Stimulated activated naive CD8-positive, alpha-beta T cell treated with anti-CD3 and anti-CD28 coated beads, Interleukin-15, Interleukin-2, amounts not matched to agents 100 U/mL and 50 U/mL, for 24 hours (primary cell): ENCODE measurements at places on chromosomes 11 and 22.

DNA sequence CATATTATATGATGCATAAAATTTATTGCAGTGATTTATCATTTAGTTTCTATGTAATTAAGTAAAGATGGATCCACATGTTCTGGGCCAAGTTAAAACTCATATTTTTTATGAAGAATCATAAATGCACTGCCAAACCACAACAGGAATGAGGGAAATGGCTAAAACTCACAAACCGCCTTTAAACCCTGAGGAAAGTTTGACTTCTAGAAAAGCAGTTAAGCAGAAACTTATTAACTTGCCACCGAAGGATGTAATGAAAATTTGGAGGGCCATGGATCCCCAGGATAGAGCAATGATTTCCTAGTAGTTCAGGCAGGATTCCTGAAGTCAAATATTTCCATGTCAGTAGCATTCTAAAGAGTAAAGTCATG, 218.3 kb upstream of the CTSC start:
- DNase-seq = no peak

GRCh38 chr11:110076371-110076965, 16.7 kb upstream of the ZC3H12C start:
- DNase-seq = no peak

DNA sequence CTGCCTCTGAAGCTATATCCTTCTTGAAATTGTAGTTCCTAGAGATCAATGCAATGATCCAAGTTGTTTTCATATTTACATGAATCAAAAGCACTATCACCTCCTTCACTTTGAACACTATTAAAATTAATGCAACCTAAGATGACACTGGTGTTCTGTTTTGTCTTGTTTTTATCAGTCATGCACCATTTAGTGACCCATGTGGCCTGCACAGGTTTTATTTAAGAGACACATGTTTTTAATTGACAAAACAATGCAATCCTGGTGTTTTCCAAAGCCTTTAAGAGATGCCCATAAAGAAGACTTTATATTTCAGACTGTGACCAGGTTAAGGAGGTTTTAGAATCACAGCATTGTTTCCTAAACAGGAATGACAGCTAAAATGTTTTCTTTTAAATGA, 177.5 kb downstream of the FAM181B start:
- no peak for DNase-seq

- DNase-seq = no peak
These were observed 118.1 kb downstream of the DBX1 start for GRCh38 chr11:20042045-20042639.

- DNase-seq = no peak
These were observed 30.0 kb upstream of the POU2AF1 start for GRCh38 chr11:111408789-111409727.

- DNase-seq = peak; percentile 73
These were observed 5.4 kb downstream of the PDE2A start for GRCh38 chr11:72668629-72669347.

GRCh38 chr11:95426823-95427462, 195.9 kb upstream of the SESN3 start:
- DNase-seq = no peak

- peak; percentile 35 for DNase-seq
These were observed 3.2 kb downstream of the SEZ6L start for GRCh38 chr22:26172389-26172990.

- no peak for DNase-seq
These were observed 93.6 kb downstream of the RPL27A start for GRCh38 chr11:8776209-8776608.

GRCh38 chr11:224424-224823, 11.7 kb downstream of the SIRT3 start:
- no peak for DNase-seq

- no peak for DNase-seq
These were observed 223.8 kb upstream of the DDI1 start for GRCh38 chr11:103812680-103813079.

DNA sequence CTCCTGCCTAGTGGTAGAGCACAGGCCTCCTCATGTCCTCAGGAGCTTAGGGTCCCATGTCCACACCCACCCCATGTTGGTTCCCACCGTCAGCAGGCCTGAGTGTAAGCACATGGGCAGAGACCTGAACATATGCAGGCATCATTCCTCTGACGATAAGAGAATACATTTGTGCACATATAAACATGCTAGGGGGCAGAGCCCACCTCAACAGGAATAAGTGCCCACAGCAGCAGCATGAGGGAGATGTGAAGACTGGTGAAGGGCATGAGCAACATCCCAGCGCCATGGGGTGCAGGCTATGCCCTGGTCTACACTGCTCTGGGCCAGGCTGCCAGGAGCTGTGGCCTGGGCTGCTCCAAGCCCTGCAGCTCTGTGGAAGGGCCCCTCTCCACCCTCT, 16.9 kb downstream of the ADORA2A start:
- no peak for DNase-seq

DNA sequence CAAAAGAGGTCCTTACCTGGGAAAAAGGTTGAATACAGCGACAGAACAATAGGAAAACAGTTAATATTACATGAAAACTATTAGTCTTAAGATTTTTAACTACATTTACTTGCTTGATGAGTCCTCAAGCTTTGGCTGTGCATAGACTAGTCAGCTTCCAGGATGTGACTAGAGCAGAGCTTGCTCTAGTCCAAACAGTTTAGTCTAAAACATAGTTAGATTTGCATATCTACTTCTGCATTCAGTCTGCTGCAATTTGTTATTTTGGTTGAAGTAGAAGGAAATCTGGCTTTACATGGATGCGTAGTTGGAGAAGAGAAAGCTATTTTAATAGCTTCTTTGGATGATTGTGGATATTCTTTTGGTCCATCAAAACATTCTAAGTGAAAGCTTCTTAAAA, 95.3 kb upstream of the ALKBH3 start:
- no peak for DNase-seq

GRCh38 chr11:76589964-76590950, 80.3 kb downstream of the LRRC32 start:
- DNase-seq = no peak

DNA sequence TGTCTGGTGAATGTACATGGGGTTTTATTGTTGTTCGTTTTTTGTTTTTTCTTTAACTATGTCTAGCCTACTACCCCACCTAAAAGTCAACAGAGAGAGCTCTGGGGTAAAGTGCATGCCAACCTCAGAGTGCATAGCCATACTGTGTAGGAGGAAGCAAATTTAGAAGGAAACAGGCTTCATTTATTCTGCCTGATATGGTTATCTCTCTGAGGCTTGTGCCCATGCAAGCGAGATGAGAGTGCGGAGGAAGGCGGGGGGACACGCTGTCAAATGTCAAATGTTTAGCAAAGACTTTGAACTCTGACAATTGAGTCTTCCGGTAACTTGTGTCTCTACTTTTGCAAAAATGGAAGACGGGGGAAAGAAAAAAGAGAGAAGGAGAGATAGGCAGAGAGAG, 295.5 kb downstream of the ETS1 start:
- peak; percentile 71 for DNase-seq

GRCh38 chr22:24153353-24153752, 27.9 kb upstream of the SUSD2 start:
- no peak for DNase-seq

GRCh38 chr11:130490682-130491449, 42.4 kb downstream of the ADAMTS15 start:
- DNase-seq = no peak

- DNase-seq = no peak
These were observed 301.1 kb downstream of the BUD13 start for GRCh38 chr11:116471608-116472256.

- DNase-seq = no peak
These were observed 3.4 kb downstream of the OVOL1 start for GRCh38 chr11:65790104-65790901.

DNA sequence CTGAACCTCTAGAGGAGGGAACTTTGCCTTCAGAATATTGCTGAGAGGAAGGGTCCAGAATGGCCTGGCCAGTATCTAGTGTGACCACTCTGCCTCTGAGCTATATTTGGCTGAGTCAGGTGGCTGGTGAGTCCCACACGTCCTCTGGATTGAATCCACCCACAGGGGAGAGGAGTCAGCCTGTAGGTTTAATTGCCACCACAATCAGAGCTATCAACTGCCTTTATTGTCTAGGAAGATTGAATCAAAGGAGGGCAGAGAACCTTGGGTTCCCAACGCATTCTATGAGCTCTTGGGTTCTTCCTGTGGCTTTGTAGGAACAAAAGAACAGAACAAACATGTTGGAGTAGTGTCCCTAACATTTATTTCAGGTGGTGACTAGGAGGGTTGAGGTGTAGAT, 67.7 kb downstream of the ST3GAL4 start:
- no peak for DNase-seq

DNA sequence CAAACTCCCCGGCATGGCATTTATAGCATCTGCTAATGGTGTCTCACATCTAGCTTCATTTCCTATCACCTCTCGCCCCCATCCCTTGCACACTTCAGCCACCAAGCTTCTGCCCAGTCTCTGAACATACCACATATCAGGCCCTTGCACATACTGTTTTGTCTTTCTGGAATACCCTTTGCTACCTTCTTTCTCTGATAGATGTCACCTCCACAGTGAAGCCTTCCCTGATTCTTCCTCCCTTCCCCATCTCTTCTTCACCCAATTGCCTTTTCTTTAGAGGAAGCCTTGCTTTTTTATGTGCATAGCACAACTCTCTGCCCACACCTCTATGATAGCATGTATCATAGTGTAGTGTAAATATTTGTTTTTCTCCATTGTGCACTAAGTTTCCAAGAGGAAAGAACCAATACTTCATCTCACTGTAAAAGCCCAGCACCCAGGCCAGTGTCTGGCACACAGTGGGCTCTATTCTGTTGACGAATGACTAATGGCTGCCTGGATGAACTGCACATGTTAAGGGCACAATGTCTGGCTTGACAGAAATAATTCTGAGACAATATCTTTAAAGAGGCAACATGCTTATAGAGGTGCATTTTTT, 27.8 kb downstream of the P4HA3 start:
- DNase-seq = no peak

DNA sequence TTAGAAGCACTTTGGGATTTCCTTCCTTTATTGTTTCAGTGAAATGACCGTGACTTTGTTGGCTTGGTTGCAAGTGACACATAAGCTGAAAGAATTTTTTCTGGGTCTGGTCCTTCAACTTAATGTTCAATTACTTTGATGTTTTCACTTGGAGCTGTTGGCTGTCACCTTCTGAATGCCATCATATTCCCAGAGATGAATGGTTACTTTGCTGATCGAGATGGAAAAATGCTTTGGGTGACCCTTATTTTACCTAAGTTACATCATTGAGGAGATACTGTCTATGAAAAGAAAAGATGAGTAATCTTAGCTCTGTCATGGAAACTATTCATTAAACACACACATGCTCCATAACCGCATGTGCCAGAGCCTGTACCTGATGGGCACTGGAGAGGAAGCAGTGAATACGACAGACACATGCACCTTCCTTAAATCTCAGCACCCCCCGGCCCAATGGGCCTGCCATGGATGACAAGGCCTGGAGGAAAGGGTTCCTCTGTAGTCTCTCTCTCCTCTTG, 76.9 kb downstream of the TENM4 start:
- DNase-seq = no peak

DNA sequence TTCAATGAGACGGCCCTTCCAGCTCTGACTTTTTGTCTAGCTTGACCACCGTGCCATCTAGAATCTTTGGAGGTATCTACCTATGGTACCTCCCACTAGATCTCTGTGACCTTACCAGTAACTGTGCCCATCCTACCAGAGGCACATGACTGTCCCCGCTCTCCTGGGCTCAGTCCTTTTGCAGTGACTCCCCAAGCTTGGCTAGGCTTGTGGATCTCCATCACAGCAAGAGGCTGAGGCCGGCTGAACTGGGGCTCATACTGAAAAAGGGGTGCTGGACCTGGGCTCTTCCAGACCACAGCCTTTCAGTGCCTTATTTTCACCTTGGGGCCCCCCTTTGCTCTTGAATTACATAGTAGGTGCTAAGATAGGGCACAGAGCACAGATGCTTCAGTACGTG, 27.3 kb downstream of the RELT start:
- no peak for DNase-seq

DNA sequence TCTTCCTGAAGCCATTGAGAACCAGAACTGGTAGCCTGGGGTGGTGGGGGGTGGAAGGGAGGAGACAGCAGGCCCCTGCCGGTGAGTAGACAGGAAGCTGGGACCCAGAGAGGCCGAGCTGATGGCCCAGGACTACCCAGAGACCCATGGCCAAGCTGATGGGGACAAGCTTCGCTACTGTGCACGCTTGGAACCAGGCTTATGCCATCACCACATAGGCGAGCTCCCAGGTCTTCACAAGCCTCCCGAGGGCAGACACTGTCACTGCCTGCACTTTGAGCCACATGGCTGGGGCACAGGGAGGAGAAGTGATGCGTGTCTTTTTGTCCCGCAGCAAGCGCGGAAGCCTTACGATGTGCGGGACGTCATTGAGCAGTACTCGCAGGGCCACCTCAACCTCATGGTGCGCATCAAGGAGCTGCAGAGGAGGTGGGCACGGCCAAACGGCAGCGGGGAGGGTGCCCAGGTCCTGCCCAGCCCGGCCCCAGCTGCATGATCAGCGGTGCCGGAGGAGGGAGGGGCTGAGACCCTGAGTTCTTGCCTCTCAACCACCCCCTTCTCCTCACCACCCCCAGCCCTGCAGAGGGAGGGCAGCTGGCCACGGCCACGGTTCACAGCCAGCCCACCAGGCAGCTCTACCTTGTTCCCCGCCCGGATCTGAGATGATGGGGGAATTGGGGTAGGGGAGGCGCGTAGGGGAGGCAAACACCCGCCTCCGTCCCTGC, 76.0 kb upstream of the KCNQ1OT1 start:
- DNase-seq = no peak

- no peak for DNase-seq
These were observed 66.7 kb downstream of the SIK2 start for GRCh38 chr11:111668980-111669379.

GRCh38 chr11:13184295-13184794, 93.2 kb upstream of the BMAL1 start:
- DNase-seq = no peak

GRCh38 chr22:36377022-36377631, 10.6 kb downstream of the MYH9 start:
- DNase-seq = no peak

DNA sequence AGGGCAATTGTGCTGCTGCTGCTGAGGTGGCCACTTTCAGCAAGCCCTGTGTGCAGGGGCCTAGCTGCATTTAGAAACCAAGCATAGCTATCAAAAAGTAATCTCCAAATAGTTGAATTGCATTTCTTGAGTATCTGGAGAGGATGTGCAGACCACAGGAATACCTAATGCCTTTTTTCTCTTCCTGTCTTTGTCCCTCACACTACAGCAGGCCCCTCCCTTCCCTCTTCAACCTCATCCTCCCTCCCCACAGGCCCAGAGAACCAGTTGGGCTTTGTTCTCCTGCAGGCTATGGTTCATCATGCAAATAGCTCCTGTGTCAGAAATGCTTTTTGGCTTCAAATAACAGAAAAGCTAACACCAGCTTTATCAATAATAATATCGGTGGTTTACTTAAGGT, 47.7 kb downstream of the DKK3 start:
- DNase-seq = no peak
